ENCODE measurements at places on chromosomes 1 and 21.
A peak's percentile ranks its signal among the peaks of the same experiment; 100 is the strongest.

GRCh38 chr1:3305156-3305555 lies 149.3 kb upstream of the ARHGEF16 start:
- no peak for DNase-seq

GRCh38 chr1:104387716-104388508 lies 638.2 kb downstream of the AMY1C start:
- DNase-seq, result no peak

- DNase-seq, result no peak
Measured at GRCh38 chr1:115976062-115976920, at the start of gene SLC22A15. TSS of gene SLC22A15 (plus strand) at chr1:115976513. CDS start at chr1:115976628, 115 bp downstream.

- DNase-seq, result no peak
Measured at GRCh38 chr1:186978596-186979556, 150.1 kb downstream of the PLA2G4A start.

- no peak for DNase-seq
Measured at GRCh38 chr1:170351366-170351946, 180.5 kb upstream of the GORAB start.

- DNase-seq, result no peak
Measured at GRCh38 chr1:230926182-230926581, 52.5 kb downstream of the TTC13 start.

DNA sequence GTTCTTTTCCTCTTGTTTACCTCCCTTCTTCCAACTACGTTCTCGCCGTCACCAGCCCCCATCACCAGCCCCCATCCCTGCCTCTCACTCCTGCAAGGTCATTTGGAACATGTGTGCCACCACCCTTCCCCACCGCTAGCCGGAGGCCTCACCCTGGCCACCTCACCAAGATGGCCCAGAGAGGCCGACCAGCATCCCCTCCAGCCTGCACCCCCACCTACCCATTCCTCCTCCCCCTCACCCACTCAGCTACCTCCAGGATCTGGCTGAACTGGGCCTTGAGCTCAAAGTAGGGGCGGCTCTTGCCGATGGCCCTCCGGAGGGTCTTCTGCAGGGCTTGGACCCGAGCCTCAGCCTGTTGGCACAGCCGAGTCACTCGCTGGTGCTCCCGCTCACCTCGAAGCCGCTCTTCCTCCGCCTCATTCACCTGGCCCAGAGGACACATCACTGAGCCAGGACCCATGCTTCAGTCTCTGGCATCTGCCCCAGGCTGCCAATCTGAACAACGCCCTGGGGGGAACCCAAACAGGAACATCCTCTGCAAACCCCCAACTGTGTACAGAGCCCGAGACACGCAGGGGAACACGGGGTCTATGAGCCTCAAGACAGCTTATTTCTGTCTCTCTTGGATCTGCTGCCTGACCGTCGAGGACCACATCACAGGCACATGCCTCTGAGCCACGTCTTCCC lies 12.8 kb downstream of the SH3BP5L start:
- DNase-seq, result no peak

DNA sequence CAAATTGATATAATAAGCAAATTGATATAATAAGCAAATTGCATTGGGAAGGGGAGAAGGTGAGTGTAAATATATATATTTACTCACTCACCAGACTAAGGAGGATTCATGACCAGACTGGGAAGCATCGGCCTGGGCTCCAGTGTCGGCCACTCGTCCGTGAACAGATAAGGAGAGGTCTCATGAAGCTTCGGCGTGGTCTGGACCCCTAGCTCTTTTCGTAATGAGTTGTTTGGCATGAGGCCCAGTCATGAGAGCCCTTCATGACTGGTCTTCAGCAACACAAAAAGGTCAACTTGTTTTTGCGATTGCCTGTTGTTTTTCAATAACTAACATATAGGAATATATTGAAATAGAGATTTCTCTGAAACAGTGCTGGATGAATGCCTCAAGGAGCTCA lies 222.9 kb upstream of the KCNK2 start:
- no peak for DNase-seq

DNA sequence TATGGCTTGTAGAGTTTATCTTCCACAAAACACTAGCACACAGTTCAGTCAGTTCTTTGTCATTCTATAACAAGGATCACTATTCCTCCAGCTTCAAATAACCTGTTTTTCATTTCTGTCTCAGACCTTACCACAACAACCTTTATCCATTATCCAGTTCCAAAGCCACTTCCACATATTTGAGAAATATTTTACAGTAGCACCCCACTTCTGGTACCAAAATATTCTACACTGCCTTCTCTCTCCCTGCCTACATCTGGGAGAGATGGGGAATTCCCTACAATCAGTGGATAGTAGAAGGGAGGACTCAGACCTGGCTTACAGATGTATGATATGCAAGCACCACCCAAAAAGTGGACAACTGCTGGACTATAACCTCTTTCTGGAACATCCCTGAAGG lies 651.4 kb downstream of the ADGRL2 start:
- DNase-seq, result no peak

DNA sequence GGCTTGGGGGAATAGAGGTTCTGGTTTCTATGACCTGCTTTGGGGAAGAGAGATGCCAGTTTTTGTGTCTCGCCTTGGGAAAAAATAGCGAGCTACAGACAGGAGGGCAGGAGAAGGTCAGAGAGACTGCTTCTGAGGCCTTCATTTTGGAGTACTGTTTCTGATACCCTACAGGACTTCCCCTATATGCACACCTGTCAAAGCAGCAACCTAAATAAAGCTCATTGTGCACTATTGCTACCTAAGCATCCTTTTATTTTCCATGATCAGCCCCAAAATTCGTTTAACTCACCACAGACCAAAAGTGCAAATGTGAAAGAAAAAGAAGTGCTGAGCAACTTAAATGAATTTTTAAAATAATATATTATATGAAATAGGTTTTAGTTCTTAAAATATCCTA lies 145.6 kb upstream of the CHRM3 start:
- DNase-seq, result no peak

DNA sequence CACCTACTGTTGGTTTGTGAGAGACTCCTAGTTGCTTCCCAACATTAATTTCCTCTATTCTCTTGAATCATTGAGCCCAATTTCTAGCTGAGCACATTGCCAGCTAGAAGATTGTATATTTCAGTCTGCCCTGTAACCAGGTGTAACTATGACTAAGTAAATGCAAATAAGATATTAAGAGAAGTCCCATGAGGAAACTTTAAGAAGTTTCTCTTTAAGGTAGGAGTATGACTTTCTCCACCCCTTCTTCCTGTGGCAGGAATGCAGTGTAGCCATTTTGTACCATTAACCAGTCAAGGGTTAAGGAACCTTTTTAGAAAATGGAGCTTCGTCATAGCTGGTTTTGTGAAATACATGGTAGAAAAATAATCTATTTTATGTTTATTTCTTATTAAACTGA lies 534.2 kb upstream of the RGS18 start:
- no peak for DNase-seq

- DNase-seq, result no peak
Measured at GRCh38 chr1:41766546-41766945, 152.2 kb downstream of the HIVEP3 start.

GRCh38 chr1:2415801-2416208 lies 3.4 kb upstream of the PEX10 start:
- no peak for DNase-seq

DNA sequence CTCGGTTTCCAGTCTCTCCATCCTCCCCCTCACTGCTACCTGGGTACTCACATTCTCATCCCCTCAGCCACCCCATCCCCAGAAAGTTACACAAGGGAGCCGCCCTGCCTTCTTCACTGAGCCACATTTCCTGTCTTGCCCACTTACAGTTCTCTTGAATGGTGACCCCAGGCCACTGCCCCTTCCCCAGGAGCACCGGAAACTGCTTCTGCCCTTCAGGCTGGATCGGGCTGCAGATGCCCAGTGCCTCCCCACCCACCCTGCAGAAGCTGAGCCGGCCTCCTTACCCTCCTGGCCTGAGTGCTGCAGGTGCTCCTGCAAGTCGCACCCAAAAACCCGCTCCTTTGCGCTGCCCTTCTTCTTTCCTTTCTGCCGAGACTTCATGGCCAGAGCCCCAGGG lies 450 bp downstream of the ARHGAP30 start:
- no peak for DNase-seq

- DNase-seq, result no peak
Measured at GRCh38 chr1:37133276-37134145, 99.2 kb upstream of the GRIK3 start.

- no peak for DNase-seq
Measured at GRCh38 chr1:242826701-242827336, 302.3 kb upstream of the PLD5 start.

GRCh38 chr1:23574265-23574754 lies 15.0 kb upstream of the ID3 start:
- no peak for DNase-seq

DNA sequence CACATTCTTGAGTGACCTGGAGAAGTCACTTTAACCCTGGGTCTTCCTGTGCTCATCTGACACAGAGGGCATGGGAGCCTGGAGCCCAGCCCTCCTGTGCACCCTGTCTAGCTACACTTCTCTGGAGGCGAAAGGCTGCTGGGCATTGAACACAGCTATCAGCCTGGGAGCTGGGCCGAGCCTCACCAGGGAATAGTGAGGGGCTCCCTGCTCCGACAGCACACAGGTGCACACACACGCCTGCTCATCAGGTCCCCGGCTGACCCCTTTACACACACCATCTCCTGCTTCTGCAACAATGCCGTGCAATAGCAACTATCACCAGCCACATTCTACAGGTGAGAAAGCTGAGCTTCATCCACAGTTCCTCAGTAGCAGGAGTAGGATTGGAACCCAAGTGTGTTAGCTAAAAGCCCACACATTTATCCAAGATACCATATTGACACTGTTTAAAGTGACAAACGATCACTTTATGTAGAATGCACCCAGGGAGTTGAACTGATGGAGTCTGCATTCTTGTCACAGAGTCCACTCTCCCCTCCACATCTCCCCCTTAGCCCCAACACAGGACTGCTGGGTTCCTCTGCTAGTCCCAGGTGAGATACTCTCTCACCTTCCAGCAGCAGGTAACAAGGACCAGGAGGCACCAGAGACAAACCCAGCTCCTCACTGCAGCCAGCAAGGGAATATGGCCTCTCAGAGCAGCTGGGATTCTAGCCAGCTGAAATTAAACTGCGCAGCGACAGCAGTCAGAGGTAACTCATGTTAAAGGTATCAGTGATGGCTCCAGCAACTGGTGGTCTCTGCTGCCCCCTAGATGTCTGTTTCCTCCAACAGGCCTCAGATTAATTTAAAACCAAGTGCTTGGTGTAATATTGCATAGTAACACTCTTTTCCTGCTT lies 18.3 kb upstream of the CAPN8 start:
- DNase-seq, result peak; percentile 34

DNA sequence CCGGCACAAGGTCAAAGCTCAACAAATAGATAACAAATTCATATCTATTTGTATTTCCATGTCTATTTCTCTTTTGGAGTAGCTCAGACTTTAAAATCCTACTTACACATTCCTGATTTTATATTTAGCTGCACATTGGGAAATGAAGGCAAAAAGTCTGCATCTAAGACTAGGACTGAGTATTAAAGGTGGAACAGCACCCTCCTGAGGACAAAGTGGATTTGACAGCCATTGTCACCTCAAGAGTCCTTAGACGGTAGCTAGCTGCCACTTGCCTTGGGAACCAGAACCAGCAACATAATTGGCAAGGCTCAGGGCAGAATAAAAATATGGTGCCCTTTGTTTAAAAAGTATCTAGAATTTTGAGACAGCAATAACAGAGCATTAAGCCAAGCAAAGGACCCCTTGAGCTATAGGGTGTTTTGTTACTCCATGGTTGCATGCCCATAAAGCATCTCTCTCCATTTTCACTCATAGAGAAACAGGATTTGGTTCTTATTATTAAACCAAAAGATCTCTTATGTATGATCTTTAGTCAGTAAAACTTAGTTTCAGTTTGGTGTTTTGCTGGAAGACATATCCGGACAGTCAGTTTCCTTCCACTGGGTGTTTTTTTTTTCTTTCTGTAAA lies 30.0 kb upstream of the SGIP1 start:
- no peak for DNase-seq

DNA sequence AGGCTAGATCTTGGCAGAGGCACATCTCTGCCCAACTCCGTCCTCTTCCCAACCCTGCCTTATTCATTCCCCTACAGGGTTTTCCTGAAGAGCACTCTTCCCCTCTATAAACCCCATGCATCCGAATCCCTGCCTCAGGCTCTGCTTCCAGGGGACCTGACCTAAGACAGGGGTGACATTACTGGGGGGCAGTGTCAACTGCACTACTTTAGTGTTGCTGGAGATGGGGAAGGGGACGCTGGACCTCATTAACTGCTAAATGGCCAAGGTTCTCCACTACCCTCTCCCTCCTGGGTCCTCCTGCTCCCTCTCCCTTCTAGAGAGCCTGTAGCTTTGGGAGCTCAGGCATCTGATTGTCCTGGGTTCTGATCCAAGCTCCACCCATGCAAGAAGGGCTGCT lies 126.2 kb downstream of the GRIK3 start:
- DNase-seq, result no peak

- DNase-seq, result no peak
Measured at GRCh38 chr1:41312991-41313645, 48.1 kb upstream of the FOXO6 start.

GRCh38 chr1:172948457-172948856 lies 102.3 kb downstream of the TNFSF18 start:
- DNase-seq, result peak; percentile 5

DNA sequence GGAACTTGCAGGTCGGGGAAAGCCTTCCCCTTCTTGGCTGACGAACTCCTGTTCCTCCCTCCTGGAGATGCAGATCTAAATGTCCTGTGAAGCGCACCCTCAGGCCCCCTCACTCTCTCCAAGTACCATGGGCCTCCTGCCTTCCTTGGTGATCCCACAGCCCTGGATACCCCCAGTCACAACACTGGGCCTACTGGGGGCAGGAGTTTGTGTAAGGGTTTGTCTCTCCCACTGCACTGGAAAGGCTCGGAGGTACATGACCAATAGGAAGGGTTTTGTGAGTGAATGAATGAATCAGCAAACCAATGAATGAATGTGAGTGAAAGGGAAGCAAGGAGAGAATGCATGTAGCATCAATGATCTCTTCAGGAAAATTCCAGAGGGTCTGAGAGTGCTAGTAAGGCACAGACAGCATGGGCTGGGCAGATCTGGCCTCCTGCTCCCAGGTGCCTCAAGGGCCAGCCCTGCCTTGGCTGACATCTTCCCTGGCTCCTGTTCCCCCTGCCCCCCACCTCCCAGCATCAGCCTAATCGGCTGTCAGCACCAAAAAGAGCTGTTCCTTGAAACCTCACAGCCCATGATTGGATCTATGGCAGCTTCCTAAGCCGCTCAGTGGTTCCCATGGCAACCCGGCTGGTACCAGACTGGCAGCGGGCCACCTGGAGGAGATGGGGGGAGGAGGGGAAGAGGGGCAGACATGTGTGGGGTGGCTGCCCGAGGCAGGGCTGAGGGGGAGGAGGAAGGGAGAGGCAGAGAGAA lies 95.8 kb downstream of the VWA5B1 start:
- no peak for DNase-seq

GRCh38 chr1:75795703-75796193 lies 934 bp upstream of the MSH4 start:
- no peak for DNase-seq
